CD4-positive, alpha-beta T cell treated with Interleukin-15 for 1 hour (primary cell): ENCODE measurements at places on chromosomes 5 and 9.

DNA sequence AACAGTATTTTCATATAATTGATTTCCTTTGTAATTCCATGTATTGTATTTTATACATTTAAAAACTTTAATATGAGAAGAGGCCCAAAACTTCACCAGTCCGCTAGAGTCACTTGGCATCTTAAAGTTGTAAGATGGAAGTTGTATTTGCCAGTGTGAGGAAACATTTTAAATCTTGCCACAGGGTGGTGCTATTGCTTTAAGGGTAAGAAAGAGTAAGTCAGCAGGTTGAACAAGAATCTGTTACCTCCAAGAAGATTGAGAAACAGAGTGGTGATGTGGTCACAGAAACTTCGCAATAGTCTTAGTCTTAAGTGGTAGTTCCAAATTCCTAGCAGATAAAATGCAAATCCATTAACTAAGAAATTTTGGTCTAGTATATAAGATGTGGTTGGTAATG, 39.8 kb upstream of the RANBP6 start:
- DNase-seq: no peak

GRCh38 chr5:23318960-23319359, 188.4 kb upstream of the PRDM9 start:
- DNase-seq: no peak

GRCh38 chr5:37187465-37187977, 61.7 kb downstream of the CPLANE1 start:
- DNase-seq: no peak

GRCh38 chr5:55377810-55378209, 70.0 kb downstream of the MTREX start:
- no peak for DNase-seq

DNA sequence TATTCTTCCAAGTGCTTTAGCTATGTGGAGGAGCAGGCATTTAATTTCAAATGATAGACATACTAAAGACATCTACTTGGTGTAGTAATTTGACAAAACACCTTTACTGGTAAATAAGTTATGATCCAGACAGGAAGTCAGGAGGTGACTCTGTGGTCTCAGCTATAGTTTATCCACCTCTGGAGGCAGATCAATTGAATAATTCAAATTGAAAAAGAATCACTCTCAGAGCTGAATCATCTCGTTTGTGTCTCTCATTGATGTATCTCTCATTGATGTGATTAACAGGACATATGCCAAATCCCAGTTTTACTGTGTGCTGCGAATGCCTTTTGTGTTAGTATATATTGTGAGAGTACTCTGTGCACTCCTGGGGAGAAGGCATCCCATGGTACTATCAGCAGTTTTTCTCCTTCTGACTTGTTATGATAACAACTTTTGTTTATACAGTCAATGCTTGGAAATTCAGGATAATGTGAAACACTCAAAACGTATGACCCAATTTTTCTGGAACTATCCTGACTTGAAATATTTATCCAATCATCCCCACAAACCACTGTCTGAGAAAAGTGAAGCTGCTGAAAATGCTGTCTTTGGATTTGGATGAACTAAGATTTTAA, 48.5 kb upstream of the DAB2 start:
- DNase-seq: no peak

GRCh38 chr5:131206772-131207171, 36.0 kb downstream of the LYRM7 start:
- no peak for DNase-seq

DNA sequence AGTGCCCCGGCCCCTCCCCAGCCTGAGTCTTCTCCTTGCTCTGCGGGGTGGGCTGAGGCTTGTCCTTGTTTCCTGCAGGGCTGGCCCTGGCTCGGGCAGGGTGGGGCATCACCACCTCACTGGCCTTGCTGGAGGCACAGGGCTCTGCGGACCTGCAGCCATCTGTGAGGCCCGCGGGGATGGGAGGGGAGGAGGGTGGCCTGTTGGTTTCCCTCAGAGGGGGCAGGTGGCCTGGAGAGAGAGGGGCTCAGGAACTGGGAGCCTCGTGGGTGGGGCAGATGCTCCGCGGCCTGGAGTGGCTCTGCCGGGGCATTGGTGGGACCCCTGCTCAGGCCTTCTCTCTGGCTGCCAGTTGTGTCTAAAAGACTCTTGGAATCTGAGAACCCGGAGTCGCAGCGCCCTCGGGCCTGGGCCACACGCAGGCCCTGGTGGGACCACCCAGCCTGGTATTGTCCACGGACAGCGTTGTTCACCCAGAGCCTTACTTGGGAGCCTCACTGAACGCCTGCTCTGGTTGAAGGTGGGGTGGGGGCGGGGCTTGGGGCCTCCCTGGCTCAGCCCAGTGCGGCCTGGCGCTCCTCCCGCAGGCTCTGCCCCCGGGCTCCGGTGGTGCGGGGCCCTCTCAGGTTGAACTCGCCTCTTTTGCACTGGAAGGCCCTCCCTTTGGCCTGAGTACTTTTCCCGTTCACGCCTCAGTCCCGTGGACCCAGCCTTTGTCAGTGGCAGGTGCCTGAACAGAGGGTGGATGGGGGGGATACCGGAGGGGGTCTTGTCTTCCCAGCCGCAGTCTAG, 111.3 kb downstream of the RXRA start:
- no peak for DNase-seq

- no peak for DNase-seq
These were observed 67.8 kb upstream of the KLF4 start for GRCh38 chr9:107557236-107557990.

DNA sequence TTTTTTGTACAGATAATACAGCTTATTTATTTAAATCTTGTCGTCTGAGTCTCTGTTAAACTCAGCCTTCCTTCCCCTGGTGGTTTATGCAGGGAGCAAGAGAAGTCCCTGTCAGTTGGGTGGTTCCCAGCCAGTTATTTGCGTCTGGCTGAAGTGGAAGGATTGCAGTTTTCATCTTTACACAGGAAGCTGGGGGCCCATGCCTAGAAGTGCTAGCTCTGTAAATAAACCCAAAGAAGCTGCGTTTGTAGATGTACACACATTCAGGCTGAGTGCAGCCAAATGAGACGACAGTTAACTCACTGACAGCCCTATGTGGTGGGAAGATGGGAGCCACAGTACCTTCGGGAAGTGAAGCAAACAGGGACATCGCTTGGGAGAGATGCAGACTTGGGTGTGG, 122.1 kb downstream of the SAXO1 start:
- no peak for DNase-seq

- no peak for DNase-seq
These were observed 70.0 kb downstream of the GLDC start for GRCh38 chr9:6575324-6576034.

GRCh38 chr5:141529873-141530272, 41.0 kb downstream of the PCDHGC5 start:
- DNase-seq: no peak

GRCh38 chr9:117739624-117740347, 35.6 kb downstream of the TLR4 start:
- no peak for DNase-seq

DNA sequence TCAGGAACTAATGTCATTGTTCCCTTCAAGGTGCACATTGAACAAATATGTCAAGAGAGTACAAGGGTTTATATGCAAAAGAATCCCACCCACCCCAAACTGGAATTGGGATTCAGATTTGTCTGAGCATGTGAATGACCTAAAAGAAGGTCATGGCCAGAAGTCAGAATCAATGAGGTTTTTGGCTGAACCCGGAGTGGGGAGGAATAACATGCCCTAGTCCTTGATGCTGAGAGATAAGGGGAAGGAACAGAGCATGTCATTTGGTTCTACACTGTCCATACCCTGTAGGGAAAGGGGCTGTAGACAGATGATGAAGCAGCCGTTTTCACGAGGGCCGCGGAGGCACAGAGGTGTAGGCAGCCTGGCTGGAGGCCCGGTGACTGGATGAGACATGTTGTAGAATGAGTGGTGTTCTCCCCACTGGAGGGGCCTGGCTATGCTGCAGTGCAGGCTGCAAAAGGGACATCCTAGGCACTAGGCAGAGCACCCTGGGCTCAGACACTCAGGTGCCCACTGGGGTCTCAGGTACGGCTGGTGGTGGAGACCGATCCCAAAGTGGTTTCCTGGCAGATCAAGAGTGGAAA, 65.9 kb downstream of the ZFAND5 start:
- DNase-seq: no peak

- no peak for DNase-seq
These were observed 22.7 kb upstream of the PCSK1 start for GRCh38 chr5:96455789-96456188.

- DNase-seq: no peak
These were observed 71.1 kb downstream of the MAPKAP1 start for GRCh38 chr9:125635888-125636287.

DNA sequence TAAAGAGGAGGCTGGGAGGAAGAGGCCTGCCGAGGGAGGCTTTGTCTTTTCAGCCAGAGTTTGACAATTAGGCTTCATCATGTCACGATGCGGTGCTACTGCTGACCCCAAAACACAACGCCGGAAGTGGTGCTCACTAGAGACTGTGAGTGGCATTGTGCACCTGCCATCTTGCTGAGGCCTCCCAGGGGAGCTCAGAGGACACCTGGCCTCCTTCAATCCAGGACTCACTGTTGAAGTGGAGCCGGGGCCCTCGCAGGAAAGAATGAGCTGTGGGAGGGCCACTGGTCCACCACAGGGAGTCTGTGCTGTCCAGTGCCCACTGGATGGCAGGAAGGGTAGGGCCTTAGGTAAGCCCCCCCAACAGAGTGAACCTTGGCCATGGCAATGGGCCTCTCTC, 12.7 kb upstream of the SLC25A48 start:
- no peak for DNase-seq

- no peak for DNase-seq
These were observed 27.9 kb upstream of the GLDC start for GRCh38 chr9:6673326-6674025.

GRCh38 chr5:153797484-153797883, 241.2 kb downstream of the FAM114A2 start:
- no peak for DNase-seq

DNA sequence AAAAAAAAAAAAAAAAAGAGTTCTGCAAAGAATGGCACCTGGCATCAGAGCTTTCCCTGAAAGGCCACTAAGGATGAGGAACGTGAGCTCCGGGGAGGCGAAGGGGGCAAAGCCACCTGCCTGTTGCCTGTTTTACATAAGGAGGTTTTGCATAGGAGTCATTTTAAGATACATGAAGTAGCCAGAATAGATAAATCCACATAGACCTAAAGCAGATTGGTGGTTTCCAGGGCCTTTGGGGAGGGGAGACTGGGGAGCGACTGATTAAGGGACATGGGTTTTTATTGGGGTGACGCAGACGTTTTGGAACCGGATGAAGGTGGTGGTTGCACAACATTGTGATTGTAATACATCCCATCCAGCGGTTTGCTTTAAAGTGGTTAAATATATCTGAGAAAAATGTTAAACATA, 7.1 kb downstream of the NEK6 start:
- peak; percentile 65 for DNase-seq

DNA sequence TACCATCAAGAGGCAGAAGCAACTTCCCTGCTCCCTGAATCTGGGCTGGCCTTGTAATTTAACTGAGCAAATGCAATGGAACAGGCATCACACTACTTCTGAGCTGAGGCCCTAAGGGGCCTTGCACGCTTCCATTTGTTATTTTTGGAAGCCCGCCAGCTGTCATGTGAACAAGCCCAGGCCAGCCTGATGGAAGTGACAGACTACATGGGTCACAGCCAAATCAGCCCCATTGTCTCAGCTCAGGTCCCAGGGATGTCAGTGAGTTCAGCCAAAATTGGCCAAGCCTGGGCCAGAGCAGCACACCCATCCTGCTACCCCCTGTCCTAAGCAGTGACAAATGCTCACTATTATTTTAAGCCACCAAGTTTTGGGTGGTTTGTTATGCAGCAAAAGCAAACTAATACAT, 72.8 kb downstream of the PRRT1B start:
- DNase-seq: no peak

- no peak for DNase-seq
These were observed 125.8 kb upstream of the ZNF366 start for GRCh38 chr5:72633041-72633445.

DNA sequence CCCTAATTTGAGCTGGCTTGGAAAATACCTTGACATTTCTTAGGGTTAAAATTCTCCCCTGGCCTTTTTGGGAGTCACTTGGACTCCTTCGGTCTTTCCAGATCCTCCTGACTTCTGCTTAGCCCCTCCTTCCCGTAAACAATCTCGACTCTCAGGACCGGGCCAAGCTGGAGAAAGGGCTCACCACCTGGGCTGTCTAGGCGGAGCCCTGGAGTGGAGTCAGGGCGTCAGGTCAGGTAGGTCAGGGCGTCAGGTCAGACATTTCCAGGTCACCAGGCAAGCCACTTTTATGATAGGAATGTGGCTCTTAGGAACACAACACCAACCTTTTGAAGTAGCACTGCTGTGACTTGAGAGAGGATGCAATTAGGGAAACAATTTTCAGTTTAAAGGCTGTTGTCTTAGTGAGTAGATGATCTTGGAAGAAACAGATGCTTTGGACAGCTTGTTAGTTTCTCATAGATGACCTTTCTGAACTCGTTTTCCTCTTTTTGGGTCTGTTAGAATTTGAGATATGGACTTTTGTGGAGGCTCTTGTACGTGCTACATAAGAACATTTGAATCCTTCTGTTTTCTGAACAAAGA, 12.8 kb downstream of the OSTF1 start:
- no peak for DNase-seq

- no peak for DNase-seq
These were observed 852.2 kb downstream of the EFNA5 start for GRCh38 chr5:106818552-106818951.

GRCh38 chr5:120873083-120873482, 409.0 kb downstream of the PRR16 start:
- no peak for DNase-seq

GRCh38 chr9:28866951-28867350, 1293.7 kb upstream of the C9orf72 start:
- no peak for DNase-seq

- DNase-seq: no peak
These were observed 383.0 kb downstream of the DIRAS2 start for GRCh38 chr9:90259311-90260246.

GRCh38 chr5:119396030-119396664, 40.3 kb downstream of the TNFAIP8 start:
- DNase-seq: no peak

- DNase-seq: peak; percentile 7
These were observed 18.2 kb upstream of the CARD19 start for GRCh38 chr9:93077811-93078210.

GRCh38 chr5:66616520-66617225, 20.5 kb downstream of the MAST4 start:
- no peak for DNase-seq

GRCh38 chr5:123001808-123002207, 34.7 kb downstream of the PPIC start:
- DNase-seq: no peak

DNA sequence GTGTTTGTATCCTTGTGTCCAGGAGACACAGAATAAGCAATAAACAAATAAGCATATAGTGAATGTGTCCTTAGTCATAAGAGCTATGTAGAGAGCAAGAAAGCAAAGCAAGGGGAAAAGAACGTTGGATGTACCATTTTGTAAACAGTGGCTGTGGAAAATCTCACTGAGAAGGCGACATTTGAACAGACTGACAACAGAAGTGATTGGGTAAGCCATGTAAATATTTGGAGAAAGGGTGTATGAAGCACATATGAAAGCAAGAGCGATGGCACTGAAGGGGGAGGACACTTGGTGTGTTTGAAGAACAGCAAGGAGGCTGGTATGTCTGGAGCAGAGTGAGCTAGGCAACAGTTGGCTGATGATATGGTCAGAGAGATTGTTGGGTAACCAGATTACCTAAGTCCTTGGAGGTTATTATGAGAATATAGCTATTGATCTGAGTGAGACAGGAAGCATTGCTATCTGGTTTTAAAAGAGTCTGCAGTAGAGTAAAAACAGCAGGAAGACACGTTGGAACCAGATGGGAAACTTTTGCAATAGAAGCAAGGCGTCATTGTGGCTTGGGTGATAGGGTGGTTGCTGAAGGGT, 115.5 kb upstream of the IL7R start:
- no peak for DNase-seq

- DNase-seq: no peak
These were observed 58.5 kb upstream of the TSLP start for GRCh38 chr5:111013011-111013410.
